ENCODE measurements at places on chromosomes 16 and 17.

GRCh38 chr16:87851141-87851587 is 18.1 kb downstream of the SLC7A5 start:
- no peak for DNase-seq

GRCh38 chr16:53080345-53081031 is 25.7 kb downstream of the CHD9 start:
- no peak for DNase-seq

DNA sequence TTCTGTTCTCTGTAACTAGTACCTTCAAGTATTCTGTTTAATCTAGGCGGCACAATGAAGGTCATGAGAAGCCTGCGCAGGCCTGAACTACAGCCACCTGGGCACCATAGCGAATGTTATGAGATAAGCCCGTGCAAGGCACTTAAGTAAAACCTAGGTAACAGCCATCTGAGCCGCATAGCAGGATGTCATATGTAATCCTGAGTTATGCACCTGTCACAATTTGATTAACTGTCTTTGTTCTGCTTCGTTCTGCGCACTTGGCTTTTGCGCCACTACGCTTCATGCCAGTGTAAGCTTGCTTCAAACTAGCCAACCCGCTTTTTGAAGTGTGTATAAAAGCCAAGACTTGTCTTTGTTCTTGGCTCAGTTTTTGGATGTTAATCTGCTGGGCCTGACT is 449.8 kb downstream of the KCNJ18 start:
- no peak for DNase-seq

DNA sequence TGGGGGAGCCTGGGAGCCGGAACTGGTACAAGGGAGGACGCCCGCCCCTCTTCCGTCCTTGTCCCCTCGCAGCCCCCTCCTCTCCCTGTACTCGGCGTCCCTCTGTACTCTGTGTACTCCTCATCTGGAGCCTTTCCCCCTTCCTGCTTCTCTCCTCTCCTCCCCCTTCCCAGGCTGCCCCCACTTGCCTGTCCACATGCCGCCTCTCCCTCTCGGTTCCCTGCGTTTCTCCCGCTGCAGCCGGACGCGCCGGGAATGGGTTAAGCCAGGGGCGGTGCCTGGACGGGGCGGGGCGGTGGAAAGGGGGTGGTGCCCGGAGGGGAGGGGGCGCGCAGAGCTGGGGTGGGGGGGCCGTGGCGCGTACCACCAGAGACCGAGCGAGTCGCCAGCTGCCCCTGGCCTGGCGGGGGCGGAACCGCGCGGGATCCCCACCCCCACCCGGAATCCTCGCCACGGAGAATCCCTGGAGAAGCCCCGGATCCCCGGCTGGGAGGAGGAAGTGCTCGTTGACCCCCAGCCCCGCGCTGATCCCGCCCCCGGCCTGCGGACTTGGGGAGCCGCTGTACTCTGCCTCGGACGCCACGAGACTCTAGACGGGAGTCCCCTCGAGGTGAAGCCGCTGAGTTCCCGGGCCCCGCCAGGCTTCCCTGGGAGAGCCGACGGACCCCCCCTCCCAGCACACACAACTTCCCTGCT is 22.6 kb downstream of the GJD3 start:
- peak; percentile 56 for DNase-seq

DNA sequence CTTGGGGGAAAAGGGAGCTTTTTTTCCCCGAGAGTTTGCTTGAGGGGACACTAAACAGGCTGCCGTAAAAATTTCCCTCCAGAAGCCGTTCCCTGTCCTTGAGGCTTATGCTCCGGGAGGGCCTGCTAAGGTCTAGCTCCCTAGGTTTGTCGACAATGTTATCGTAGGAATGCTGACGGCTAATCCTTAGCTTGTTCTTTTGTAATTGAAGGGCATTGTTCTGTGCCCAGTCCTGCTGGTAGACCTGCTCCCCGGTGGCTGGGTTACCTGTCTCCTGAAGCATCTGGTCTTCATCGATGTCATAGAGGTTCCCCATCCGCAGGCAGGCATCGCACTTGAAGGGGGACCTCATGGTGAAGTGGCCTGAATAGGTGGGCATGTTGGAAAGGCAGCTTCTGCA is 418.7 kb downstream of the GRIN2A start:
- no peak for DNase-seq

GRCh38 chr17:8485491-8485890 is 49.8 kb downstream of the NDEL1 start:
- DNase-seq, result no peak

- DNase-seq, result no peak
These were observed 1.1 kb upstream of the KIFC3 start for GRCh38 chr16:57803134-57803990.

DNA sequence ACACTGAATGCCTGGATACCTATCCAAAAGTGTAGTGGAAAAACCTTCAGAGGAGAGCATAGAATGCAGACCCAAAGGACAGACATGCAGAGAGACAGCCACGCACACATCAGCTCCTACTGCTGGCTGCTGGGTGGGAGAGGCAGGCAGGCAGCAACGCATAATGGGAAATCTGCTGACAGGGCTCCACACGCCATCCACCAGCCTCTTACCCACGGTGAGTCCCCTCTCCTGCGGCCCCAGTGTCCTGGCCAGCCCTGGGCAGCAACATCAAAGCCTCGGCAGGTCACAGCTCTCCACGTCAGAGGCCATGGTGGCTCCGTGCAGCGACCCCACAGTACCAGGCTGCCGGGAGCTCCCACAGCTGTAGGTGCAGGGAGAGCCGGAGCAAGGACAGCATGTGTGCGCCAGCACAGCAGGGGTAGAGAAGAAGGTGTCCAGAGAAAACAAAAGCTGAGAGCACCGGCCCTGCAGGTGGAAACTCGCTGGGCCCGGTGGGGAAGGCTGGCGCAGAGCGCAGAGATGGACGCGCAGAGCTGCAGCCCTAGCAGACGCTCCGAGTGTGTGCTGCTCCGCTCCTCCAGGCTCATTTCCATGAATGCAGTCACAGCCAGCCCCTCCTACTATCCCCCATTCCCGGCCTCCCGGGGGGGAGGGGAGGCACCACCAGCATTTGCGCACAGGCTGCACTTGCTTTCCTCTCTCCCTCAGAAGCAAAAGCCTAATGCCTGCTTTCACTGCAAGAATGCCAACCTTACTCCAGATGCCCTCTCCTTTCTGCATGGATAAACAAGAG is 58.9 kb downstream of the CYTH1 start:
- DNase-seq, result no peak

DNA sequence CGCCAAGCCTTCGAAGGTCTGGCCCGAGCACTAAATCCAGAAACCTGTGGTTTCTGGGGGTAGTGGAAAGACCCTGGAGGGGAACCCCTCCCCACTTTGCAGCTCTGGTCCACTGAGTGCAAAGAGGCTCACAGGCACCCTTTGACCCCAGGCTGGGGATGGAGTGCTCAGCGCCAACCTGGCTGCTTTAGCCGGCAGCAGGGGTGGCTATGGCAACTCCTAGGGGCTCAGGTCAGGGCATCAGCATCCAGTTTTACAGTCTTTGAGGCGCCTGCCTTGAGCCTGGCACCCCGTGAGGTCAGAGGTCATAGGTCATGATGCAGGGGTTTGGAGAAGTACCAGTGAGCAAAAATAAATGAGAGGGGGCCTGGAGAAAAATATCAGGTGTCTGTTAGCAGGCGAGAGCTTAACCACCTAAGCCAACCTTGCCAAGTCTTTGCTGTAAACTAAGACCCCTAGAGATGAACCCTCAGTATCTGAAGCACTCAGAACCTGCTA is 17.9 kb downstream of the CA7 start:
- no peak for DNase-seq

- DNase-seq, result no peak
These were observed 10.1 kb downstream of the TK2 start for GRCh38 chr16:66539623-66540469.

GRCh38 chr16:23597003-23597756 is 1.1 kb upstream of the NDUFAB1 start:
- DNase-seq, result peak; percentile 32

GRCh38 chr16:2971985-2972784 is 3.0 kb downstream of the PAQR4 start:
- DNase-seq, result no peak

GRCh38 chr17:22266231-22266630 is 573.9 kb downstream of the KCNJ18 start:
- DNase-seq, result no peak

GRCh38 chr17:8828517-8828875 is 29.3 kb upstream of the MFSD6L start:
- no peak for DNase-seq

GRCh38 chr16:14434860-14435259 is 195.2 kb downstream of the PARN start:
- no peak for DNase-seq

DNA sequence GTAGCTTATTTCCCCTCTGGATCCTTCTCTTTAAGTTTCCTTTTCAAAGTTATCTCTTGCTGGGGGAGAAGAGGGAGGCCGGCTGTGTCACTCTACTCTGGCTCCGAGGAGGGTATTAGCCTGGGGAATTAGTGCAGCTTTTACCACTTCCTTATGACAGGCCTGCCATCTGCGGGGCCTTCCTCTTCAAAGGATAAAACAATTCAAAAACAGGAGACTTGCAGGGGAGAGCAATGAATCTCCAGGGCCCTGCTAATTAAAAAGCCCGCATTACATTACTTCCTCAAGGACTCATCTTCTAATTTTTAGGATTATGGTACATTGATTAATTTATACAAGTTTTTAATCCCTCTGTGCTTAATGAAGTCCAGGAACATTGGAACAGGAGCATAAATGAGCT is 190.9 kb upstream of the CDH5 start:
- DNase-seq, result no peak

GRCh38 chr16:68128577-68129305 is 43.6 kb downstream of the NFATC3 start:
- DNase-seq, result no peak

- DNase-seq, result no peak
These were observed 31.7 kb upstream of the GAN start for GRCh38 chr16:81283044-81283443.

DNA sequence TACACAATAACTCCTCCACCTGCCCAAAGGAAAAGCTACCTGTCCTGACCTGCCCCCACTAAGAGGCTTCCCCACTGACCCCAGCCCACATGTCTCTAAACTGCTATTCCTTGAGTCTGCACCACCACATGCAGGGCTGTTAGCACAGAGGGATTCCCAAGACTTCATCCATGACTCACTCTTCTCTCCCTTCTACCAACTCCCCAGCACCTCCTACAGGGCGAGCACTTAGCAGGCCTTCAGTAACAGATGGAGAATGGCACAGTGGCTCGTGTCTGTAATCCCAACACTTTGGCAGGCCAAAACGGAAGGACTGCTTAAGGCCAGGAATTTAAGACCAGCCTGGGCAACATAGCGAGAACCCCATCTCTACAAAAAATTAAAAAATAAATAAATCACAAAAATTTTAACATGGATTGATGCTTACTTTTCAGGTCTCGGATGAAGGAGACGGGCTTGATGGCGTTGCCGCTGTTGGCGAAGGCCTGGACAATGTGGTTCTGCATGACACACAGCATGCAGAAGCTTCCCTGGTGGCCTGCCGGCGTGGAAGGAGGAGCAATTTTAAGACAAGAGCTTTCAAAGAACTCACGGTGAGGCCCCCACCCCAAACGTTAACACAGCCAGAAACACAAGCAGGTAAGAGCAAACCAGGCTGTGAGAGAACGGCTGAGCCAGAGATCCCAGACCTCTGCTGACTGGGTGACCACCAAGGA is 12.0 kb downstream of the USP36 start:
- peak; percentile 26 for DNase-seq

GRCh38 chr16:17414421-17414820 is 56.3 kb downstream of the XYLT1 start:
- peak; percentile 78 for DNase-seq

GRCh38 chr16:84839054-84839453 is 19.3 kb downstream of the CRISPLD2 start:
- DNase-seq, result no peak

DNA sequence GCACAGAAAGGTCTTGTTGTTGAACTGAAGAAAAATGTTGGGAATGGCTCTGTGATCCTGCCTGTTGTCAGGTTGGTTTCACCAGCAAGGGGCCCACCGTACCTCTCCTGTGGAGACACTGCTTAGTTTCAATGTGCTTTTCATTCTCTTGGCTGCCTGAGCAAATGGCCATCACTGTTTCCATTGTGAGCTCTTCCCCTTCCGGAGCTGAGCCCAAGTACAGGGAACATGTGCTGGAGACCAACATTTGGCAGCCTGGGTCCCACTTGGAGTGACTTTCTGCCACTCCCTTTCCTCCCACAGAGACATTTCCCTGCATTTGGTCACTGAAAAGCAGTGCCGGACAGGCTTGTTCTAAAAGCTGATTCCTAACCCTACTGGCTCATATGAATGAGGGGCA is 23.1 kb downstream of the GABARAPL2 start:
- no peak for DNase-seq

- DNase-seq, result peak; percentile 80
These were observed 42.2 kb downstream of the CCDC57 start for GRCh38 chr17:82170412-82170961.

- no peak for DNase-seq
These were observed 45.6 kb upstream of the BAHCC1 start for GRCh38 chr17:81349397-81350319.

- no peak for DNase-seq
These were observed 180.8 kb downstream of the SPECC1 start for GRCh38 chr17:20189979-20190378.

DNA sequence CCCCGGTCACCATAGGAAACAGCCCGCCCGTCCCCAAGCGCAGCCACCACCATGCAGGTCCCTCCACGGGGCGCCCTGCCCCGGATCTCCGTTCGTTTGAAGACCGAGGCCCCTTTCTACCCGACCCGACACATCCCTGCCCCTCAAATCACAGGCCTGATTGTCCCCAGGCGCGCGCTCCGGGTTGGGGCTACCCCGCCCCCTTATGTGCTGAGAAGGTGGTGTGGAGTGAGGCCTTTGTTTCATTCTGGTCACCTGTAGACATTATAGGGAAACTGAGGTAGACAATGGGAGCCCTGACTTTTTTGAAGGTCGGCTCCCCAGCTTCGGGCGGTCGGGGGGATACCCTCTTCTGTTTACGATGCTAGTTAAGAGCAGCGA is 763 bp upstream of the ACTG1 start:
- peak; percentile 44 for DNase-seq

GRCh38 chr17:32627239-32627996 is 140.6 kb downstream of the CDK5R1 start:
- no peak for DNase-seq

GRCh38 chr16:77951788-77952187 is 70.6 kb upstream of the CLEC3A start:
- DNase-seq, result no peak

- no peak for DNase-seq
These were observed 39.5 kb upstream of the CIBAR2 start for GRCh38 chr16:85151603-85152413.

- DNase-seq, result no peak
These were observed 223.0 kb upstream of the ELAC2 start for GRCh38 chr17:13240851-13241250.
